HS-27A (cell line): ENCODE measurements at places on chromosomes 16 and 17.
A peak's percentile ranks its signal among the peaks of the same experiment; 100 is the strongest.

DNA sequence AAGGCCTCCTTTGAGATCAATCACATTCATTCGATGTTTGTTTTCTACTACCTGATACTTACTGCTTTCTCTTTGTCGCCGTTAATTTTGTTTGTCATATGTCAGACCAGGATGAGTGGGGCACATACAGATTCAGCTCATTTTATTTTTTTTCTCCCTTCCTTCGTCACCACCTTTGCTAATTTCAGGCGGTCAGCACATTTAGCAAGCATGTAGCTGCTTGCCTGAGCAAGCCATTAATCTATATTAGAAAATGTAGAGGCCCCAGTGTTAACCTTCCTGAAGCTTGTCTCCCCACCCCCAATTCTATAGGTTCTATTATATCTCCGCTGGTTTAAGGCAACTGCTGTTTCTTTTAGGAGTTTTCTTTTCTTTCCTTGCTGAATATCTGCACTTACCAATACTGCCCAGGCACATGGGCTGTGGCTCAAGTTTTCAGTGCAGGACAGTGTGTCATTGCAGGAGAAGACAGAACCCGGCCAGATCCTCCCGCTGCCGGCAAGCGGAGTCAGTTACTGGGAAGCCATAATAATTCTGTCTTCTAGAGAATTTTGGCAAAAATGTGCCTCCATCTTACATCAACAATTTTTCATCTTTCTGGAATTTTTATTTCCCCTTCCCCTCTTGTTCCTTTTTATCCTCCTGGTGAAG is 714.3 kb downstream of the WWOX start:
- DNase-seq = no peak

DNA sequence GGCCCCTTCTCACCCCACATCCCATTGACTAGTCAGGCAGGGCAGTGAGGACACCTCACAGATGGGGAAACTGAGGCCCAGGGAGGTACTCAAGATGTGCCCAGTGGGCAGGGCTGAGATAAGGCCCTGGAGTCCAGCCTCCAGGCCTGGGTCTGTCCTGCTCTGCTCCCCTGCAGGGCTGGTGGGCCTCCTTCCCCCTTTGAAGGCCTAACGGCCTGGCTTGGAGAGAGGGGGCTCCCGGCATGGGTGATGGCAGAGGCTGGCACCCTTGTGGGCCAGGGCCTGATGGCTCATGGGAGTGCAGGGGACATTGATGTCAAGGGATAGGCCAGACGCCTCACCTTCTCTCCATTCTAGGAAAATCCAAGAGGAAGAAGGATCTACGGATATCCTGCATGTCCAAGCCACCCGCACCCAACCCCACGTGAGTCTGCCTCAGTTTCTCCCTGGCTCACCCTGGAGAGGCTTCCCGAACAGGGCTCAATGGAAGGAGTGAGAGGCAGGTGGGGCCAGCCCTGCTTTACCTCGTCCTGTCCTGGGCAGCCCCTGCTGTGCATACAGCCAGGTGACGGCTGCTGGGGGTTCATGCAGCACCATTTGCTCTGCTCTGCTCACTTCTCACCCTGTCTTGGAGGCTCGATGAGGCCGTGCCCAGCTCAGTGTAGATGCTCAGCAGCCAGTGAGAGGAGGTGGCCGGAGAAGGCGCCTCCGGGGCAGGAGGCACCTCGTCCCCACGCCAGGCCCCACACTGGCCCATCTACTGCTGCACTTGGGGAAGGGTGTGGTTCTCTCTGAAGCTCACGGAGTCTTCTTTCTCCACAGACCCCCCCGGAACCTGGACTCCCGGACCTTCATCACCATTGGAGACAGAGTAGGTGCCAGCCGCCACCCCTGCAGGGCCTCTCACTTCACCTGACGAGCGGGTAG is 13.8 kb downstream of the MAP2K3 start:
- DNase-seq = no peak

GRCh38 chr17:14775731-14776492 is 475.0 kb downstream of the HS3ST3B1 start:
- peak; percentile 74 for DNase-seq

GRCh38 chr17:65155622-65156021 is 18.5 kb downstream of the RGS9 start:
- DNase-seq = no peak

GRCh38 chr16:2827374-2827791 is 2.7 kb upstream of the ZG16B start:
- no peak for DNase-seq

- DNase-seq = no peak
These were observed 442.6 kb upstream of the HSBP1 start for GRCh38 chr16:83365166-83365565.

- no peak for DNase-seq
These were observed 57.8 kb upstream of the MMP2 start for GRCh38 chr16:55421226-55421625.

- no peak for DNase-seq
These were observed 668 bp downstream of the MMP15 start for GRCh38 chr16:58026139-58026704.

DNA sequence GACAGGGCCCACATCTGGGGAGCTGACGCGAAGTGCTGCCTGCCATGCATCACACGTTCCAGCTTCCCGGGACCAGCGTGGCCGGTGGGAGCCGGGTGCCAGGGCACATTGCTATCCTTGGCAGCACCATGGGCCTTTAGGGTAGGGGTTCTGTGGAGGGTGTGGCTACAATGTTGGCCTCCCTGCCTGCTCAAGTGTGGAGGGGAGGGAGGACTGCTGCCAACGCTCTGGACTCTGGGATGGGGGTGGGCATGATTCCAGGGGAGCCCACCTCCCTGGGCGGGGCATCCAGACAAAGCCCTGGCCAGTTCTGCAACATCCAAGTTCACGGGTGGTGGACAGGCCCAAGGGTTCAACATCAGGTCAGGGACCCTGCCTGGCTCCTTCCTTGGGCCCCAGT is 13.9 kb downstream of the GRB7 start:
- no peak for DNase-seq

- DNase-seq = no peak
These were observed 14.0 kb downstream of the CPSF4L start for GRCh38 chr17:73247726-73248125.

- no peak for DNase-seq
These were observed 100.4 kb upstream of the GSE1 start for GRCh38 chr16:85512808-85513115.

GRCh38 chr16:70653809-70654771 is 7.7 kb downstream of the IL34 start:
- peak; percentile 78 for DNase-seq

- no peak for DNase-seq
These were observed 16.4 kb upstream of the WNT3 start for GRCh38 chr17:46834846-46835245.

- DNase-seq = no peak
These were observed 23.9 kb downstream of the SLC39A11 start for GRCh38 chr17:73068322-73069153.

- no peak for DNase-seq
These were observed 30.4 kb downstream of the HASPIN start for GRCh38 chr17:3754066-3754457.

DNA sequence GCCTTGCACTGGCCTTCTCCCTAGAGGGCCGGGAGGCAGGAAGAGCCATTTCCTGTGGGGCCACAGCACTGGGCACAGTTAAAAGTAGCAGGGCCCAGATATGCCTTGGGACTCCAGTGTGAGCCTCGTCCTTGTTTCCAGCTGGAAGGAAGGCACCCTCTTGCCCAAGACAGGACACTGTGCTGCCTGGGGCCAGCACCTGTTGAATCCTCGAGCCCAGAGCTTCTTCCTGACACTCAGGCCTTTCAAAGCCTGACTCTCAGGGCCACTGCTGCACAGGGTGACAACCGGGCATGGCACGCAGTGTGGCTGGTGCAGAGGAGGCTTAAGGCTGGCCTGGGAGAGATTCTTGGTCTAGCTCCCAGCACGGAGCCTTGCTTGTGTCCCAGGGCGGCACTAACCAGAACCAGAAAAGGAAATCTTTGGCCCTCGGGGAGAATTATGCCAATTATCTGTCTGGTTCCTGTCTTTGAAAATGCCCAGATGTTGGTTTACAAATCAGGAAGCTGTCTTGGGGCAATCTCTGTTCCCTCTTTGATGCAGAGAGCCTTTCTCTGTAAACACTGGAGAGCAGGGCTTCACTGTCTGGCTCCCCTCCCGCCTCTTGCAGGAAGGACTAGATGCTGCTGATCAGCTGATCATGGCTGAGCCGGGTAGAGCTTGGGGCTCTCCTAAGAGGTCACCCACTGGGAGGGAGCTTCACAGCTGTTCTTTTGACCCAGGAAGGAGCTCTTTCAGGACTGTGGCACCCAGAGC is 11.1 kb downstream of the LDHD start:
- DNase-seq = no peak

DNA sequence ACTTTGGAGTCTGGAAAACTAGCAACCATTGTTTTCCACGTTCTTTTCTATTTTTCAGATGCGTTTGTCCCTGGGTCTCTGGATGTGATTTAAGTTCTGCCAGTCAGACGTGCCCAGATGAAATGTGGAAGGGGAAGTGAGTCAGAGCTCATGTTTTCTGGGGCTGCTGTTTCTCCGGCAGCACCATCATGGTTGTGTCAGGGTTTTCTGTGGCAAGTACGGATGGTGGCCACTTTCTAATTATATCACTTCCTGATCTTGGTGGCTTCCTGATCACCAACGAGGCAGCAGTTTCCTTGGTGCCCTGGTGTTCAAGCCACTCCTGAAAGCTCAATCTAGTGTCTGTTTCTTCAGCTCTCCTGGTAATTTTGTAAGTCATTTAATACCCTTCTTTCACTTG is 31.4 kb upstream of the PMFBP1 start:
- peak; percentile 17 for DNase-seq

- DNase-seq = no peak
These were observed 132.6 kb downstream of the PARN start for GRCh38 chr16:14497245-14498082.

- peak; percentile 29 for DNase-seq
These were observed 527.8 kb upstream of the PSMD7 start for GRCh38 chr16:73768786-73769203.

DNA sequence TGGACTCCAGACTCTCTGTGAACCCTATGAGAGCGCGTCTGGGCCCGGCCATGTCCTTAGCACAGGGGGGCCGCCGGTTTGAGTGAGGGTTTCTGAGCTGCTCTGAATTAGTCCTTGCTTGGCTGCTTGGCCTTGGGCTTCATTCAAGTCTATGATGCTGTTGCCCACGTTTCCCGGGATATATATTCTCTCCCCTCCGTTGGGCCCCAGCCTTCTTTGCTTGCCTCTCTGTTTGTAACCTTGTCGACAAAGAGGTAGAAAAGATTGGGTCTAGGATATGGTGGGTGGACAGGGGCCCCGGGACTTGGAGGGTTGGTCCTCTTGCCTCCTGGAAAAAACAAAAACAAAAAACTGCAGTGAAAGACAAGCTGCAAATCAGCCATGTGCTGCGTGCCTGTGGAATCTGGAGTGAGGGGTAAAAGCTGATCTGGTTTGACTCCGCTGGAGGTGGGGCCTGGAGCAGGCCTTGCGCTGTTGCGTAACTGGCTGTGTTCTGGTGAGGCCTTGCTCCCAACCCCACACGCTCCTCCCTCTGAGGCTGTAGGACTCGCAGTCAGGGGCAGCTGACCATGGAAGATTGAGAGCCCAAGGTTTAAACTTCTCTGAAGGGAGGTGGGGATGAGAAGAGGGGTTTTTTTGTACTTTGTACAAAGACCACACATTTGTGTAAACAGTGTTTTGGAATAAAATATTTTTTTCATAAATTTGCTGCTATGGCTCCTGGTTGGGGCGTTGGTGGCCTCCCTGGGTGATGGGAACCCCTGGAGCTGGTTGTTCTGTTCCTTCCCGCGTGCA is 23.1 kb downstream of the STAT5A start:
- DNase-seq = no peak

DNA sequence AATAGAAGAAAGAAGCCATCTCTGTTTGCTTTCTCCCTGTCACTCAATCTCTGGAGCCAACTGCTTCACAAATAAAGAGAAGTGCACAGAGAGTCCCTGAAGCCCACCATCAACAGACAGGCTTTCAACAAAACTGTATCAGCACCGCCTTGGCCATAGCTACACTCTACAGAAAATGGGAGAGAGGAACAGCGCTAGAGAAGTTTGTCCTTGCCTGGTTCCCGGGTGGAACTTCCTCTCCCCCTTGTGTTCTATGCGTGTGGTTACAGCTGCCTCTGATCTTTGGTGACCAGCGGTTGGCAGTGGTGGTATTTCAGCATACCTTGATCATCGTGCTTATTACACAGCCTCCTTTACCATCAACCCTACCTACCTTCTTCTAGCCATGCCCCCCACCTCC is 91.4 kb upstream of the CCL2 start:
- DNase-seq = no peak

DNA sequence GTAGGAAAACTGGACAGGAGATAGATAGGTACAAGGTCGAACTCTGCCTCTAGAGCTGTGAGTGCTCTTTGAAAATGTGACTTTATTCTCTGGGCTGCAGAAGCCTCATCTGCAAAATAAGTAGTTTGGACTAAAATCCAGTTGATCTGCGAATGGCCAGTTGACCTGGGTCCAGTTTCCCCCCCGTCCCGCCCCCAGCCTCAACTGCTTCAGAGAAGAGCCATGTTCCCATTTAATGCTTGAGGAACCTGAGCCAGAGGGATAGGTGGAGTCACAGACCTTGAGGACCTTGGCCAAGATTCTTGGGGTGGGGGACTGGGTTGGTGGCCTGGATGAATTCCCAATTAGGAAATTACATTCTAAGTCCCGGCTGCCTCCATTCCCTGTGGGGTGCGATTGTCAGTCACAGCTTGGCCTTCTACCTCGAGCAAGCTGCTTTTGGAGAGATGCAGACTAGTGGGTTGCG is 14.1 kb downstream of the TBX2 start:
- no peak for DNase-seq

DNA sequence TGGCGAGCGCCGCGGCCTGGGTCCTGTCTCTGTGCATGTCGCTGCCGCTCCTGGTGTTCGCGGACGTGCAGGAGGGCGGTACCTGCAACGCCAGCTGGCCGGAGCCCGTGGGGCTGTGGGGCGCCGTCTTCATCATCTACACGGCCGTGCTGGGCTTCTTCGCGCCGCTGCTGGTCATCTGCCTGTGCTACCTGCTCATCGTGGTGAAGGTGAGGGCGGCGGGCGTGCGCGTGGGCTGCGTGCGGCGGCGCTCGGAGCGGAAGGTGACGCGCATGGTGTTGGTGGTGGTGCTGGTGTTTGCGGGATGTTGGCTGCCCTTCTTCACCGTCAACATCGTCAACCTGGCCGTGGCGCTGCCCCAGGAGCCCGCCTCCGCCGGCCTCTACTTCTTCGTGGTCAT is 6.8 kb downstream of the SSTR5 start:
- DNase-seq = no peak
